ENCODE measurements at places on chromosomes 6 and 20.

DNA sequence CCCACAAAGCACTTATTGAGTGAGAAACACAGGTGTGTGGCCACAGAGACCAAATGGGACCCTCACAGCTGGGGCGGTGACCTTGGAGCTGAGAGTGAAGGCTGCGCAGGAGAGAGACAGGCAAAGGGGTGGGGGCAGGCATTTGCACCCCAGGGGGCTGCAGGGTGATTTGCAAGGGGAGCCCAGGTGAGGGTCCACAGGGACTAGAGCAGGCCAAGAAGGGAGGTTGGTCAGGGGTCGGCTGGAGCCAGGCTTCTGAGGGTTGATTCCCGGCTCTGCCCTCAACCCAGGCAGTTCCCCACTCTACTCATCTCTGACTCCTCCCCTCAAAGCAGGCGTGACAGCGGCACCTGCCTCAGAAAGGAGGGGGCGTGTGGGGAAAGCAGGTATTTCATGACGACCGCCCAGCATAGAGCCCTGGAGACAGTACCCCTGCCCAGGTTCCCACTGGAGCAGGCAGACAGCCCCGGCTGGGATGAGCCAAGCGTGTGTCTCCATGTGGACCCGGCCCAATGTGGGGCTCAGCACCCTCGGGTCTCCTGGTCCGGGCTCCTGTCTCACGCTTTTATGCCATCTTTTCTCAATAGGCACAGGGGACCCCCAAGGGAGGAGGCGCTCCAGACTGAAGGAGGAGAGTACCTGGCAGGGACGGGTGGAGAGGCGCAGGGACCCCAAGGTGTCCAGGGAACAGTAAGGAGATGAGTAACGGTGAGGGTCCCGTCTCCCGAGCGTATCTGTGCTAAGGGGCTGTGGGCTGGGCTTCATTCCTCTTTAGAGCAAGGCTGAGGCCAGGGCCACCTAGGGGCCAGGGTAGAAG is 3.1 kb upstream of the MRGBP start:
- no peak for DNase-seq

DNA sequence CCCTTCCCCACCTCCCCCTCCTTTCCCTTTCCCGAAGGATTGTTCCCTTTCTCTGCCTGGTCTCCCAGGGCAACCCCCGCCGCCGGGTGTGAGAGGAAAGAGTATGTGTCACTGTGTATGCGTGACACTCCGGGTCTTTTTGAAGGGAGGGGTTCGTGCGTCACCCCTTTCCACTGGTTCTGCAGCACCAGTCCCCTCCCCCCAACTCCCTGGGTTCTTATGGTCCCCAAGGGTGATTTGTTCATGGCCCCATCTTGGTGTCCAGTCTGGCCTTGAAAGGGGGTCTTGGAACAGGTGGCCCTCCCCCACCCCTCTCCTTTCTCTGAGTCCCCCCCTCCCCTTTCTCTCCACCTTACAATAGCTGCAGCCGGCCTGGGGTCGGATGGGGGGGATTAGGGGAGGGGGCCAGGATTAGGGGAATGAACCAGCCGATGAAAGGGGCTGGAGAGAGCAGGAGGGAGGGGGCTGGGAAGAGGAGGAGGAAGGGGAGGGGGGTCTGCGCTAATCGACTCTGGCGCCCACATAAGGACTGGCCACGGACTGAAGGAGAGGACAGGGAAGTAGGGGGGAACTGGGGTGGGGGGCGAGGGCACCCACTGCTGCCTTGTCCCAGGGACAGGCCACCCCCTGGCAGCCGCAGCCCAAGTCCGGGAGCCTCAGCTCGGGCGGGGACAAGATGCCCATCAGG is 1.3 kb upstream of the RING1 start:
- no peak for DNase-seq

- no peak for DNase-seq
These were observed 193.8 kb upstream of the SIM1 start for GRCh38 chr6:100658486-100658885.

GRCh38 chr20:39480276-39481043 is 518.3 kb downstream of the DHX35 start:
- DNase-seq = no peak

- no peak for DNase-seq
These were observed 147.0 kb upstream of the STXBP5 start for GRCh38 chr6:147057188-147057587.

DNA sequence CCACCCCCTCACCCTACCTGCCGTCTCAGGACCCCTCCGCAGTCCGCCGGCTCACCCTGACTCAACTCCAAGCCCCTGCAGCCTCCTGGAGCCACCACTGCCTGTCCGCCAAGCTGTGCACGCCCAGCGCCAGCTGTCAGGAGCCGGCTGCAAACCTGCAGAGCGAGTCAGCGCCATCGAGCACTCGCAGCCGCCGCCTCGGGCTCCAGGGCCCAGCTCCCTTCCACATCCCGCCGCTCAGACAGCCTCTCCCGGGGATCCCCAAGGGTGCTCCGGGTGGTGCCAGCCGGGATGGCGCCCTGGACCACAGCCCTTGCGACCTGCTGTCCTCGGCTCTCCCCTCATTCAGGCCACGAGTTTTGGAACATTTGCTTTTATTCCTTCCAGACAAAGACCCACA is 4.3 kb downstream of the TNNC2 start:
- DNase-seq = no peak

DNA sequence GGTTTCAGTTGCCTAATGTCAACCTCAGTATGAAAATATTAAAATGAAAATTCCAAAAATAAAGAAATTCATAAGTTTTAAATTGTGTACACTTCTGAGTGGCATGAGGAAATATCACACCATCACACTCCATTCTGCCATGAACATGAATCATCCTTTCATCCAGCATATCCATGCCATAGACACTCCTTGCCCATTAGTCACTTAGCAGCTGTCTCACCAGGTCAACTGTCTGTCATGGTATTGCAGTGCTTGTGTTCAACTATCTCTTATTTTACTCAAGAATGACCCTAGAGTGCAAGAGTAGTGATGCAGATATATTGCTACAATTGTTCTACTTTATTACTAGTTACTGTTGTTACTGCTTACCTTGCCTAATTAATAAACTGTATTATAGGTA is 712.4 kb downstream of the EPHA7 start:
- DNase-seq = no peak

DNA sequence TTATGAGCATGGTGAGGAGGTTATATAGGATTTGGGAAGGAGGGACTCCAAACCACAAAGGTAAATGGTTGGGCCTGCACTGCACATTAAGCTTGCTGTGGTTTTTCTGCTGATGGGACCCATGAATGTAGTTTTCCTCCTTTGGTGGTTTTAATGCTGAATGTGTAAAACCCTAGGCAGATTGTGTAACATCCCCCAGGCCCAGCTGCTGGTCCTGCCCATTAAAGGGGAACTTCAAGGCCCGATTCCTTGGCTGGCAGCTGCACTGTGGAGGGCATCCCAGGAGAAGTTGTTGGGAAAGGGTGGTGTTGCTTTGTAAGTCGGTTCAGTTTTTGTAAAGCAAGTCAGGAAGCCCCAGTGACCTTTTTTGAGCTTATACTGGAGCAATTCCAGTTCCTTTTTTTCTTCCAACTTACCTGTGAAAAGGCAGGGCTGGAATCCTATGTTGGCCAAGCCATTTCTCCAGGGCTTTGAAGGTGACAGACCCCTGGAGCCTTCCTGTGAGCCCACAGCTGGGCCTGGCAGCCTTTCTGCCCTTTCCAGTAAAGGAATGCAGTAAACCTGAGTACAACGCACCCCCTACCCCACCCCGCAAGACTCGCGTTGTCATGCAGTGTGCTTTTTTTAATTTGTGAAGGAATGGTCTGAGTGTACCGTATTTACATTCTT is 43.1 kb upstream of the NAA20 start:
- no peak for DNase-seq

GRCh38 chr6:93337014-93337413 is 82.3 kb downstream of the EPHA7 start:
- no peak for DNase-seq

DNA sequence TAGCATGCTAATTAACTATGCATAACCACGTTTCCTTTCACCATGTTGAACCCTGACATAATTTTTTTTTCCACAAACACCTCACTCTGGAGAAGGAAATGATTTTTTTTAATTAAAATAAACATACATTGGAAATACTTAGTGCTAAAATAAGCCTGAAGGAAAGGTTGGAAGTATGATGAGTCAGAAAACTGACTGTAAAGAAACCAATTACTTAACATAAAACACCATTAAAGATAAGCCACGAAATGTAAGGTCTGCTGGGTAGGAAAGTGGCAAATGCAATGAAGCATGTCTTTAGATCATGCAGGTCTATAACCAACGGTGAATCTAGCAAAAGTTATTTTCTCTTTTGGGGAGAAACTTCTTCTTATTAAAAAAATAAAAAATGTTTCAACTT is 47.5 kb downstream of the OPRM1 start:
- no peak for DNase-seq

DNA sequence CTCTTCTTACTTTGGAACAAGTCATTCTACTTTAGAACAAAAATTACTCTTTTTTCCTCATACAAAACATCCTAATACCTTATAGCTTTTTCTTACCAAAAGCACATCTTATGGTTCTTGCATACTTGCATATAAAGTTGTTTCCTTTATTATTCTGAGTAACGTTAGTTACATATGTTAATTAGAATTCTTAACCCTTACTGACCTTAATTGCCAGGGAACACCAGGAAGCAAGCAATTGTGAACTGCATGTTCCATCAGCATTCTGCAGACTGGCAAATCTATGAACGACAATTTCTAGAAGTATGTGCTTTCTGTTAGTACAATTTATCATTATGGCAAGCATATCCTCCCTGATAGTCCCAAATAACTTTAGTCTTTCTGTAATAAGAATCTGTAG is 831.0 kb downstream of the C6orf118 start:
- DNase-seq = no peak

- no peak for DNase-seq
These were observed 123.3 kb upstream of the COL21A1 start for GRCh38 chr6:56370561-56371211.

DNA sequence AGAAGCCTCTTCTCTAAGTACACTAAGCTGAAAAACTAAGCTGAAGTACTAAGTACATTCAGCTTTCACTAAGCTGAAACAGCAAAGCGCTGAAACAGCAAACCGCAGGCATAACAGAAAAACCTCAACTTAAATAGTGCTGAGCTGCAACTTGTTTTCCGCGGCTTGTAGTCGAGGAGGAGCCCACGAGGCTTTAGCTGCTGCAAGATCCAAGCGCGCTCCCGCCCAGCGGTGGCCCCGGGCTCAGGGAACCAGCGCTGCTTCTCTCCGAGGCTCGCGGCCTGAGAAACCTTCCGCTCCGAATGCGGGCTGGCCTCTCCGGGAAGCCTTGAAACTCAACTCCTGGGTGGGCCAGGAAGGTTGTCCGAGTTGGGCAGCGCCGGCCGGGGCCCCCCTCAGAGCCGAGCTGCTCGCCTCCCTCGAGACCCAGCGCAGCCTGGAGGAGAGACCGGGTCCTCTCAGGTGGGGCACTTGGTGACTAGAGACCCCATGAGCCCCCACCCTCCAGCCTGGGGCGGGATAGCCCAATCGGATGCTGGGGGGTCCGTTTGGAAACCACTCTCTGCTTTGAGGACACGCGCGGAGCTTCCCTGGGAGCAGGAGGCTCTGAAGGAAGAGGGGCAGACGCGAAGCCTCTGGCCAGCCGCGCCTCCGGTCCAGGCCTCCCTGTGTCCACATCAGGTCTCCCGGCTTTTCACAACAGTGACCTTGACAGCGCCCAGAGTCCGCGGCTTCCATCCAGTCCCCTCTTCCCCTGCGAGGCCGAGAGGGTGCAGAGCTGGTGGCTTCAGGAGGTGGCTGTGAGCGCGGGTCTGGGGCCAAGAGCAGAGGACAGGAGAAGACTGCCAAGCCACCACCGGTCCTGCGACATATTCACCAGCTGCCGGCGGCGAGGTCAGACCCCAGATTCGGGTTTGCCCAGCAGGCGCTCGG is 38.1 kb upstream of the HLA-E start:
- DNase-seq = peak; percentile 63

DNA sequence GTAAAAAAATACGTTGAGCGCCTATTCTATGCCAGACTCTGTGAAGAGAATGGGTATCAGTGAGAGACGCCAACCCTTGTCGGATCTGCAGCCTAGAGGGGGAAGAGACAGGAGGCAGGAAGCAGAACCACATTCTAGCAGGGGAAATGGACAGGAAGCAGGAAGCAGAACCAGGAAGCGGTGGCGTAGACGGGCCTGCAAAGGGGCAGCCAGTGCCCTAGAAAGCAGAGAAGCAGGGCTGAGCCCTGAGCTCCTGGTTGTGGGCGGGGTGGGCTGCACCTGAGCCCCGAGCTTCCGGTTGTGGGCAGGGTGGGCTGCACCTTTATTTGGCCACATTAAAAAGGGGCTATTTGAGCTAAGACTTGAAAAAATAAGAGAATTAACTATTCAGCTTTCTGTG is 71.9 kb downstream of the FAM120B start:
- DNase-seq = no peak

- DNase-seq = no peak
These were observed 316.2 kb downstream of the COL12A1 start for GRCh38 chr6:74889635-74890034.

GRCh38 chr20:43926287-43927050 is 11.8 kb downstream of the TOX2 start:
- no peak for DNase-seq

GRCh38 chr20:10521068-10521831 is 86.1 kb downstream of the SLX4IP start:
- DNase-seq = no peak

DNA sequence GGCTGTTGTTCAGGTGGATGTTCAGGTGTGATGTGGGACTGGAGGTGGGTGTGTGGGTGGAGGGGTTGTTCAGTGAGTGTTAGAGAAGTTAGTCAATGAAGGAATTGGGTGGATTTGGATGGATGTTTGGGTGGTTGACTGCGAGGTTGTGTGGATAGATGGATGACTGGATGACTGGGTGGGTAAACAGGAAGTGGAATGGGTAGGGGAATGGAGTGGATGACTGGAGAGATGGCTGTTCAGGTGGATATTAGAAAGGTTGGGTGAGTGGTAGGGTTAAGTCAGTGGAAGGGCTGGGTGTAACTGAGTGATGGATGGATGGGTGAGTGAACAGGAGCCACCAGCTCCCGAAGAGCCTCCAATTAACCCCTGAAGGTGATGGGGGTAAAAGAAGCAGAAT is 27.9 kb downstream of the JPH2 start:
- DNase-seq = no peak

DNA sequence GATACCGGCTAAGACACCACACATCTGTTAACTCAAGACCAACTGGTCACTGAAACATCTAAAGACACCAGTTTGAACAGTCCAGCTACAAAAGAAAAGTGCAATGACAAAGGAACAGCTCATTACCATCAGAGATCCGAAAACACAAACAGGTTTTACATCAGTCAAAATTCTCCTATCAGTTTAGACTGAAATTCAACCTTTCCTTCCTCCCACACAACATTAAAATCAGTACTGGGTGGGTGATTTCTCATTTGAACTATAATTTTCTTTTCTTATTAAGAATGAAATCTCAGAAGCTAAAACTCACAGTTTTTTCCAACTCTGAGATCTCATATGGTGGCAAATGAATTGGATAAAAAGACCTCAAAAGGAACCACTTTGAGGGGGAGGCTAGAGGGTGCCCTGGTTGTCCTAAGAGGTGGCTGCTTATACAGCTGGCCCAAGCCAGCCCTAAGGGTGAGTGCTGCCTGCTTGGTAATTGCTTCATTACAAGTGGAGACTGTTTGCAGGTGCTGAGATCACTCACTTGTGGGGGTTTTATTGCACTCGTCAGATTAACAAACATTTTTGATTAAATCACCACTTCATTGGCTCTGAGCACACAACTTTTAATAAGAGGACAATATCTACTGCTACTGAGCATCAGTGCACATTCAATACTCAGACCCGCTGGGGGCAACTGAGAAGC is 4.3 kb downstream of the CCDC167 start:
- DNase-seq = peak; percentile 69
